ENCODE measurements at places on chromosomes 7 and 10.

- DNase-seq = no peak
Observed at GRCh38 chr7:113083816-113084495, 2.7 kb downstream of the GPR85 start.

GRCh38 chr10:67666416-67667034, 29.5 kb downstream of the CTNNA3 start:
- peak; percentile 31 for DNase-seq

- no peak for DNase-seq
Observed at GRCh38 chr10:29948881-29949355, 110.5 kb downstream of the JCAD start.

GRCh38 chr10:68502846-68503245, 24.5 kb downstream of the SLC25A16 start:
- no peak for DNase-seq

DNA sequence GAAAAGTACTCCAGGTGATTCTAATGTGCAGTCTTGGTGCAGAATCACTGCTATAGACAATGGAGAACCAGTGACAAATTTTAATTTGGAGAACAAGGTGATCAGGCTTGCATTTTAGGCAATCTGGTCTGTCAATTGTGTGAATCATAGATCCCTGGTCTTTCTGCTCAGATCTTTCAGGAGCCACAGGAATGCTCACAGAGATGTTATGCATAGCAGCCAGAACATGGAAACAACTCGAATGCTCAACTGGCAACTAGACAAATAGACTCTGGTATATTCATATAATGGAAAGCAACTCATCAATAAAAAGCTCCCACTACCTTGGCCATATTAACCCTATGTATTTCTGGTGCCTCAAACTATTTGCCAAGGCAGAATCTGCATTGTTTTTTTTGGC, 209.1 kb downstream of the PHF14 start:
- no peak for DNase-seq

GRCh38 chr7:50166997-50167965, 74.2 kb upstream of the ZPBP start:
- DNase-seq = no peak

DNA sequence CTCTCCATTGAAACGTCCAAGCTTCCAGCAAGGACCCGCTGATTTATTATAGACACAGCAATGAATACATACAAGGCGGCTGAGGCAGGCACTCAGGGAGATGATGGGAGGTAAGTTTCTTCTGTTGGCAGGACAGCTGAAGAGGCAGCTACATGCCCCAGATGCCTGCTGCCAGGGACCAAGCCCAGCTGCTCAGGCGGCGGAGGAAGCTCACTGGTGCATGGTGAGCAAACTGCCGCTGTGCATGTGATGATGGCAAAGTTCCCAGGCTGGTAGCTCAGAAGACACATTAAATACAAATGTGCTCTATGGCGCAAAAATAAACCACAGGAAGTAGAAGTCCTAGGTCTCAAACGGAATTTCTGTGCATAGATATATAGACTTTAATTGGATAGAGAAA, 2.3 kb downstream of the DNTT start:
- DNase-seq = no peak

DNA sequence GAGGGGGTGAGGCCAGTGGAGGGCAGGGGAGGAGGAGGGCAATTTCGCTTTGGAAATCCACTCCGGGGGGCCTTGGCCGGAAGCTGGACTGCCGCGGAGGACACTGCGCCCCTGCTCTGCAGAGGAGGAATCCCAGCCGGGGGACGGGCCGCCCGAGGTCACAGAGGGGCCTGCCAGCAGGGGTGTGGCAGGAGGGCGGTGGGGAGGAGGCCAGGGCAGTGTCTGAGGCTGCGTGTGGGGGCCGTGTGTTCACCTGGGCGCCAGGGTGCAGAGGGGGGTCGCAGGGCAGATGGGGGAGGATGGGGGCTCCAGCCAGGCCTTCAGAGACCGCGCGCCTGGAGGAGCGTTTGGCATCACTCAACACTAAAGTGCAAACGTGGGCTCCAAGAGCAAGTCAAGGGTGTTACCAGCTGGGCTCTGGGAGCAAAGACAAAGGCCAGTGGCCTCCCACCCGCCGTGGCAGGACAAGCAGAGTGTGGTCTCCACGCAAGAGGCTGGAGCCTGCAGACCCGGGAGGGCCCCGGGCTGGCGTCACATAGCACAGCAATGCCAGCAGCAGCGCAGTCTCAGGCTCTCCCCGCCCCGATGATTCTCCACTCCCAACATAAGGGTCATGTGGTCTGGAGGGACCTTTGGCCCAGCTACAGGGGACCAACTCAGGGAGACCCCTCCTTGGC, 45.3 kb upstream of the DNAJB6 start:
- no peak for DNase-seq

- no peak for DNase-seq
Observed at GRCh38 chr7:44263326-44264082, 61.9 kb downstream of the CAMK2B start.

DNA sequence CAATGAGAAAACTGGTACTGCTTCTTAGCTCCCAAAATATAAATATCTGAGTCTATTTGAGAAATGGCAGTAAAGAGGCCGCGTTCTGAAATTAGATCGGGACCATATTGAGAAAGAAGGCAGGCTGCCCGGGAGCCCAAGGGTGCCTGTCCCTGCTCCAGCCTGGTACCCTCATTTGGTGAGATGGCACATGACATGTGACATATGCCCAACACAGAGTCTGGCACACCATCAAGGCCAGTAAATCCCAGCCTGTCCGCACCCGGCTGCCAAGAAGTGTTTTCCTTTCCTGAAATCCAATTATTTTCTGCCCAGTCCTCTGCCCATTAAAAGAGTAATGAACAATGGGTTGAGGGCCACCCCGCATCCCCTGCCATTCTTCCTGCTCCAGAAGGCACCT, 66.4 kb downstream of the CDH23 start:
- no peak for DNase-seq

GRCh38 chr7:21028186-21028585, 241.5 kb upstream of the SP8 start:
- DNase-seq = no peak

- no peak for DNase-seq
Observed at GRCh38 chr10:75009426-75009825, 102.0 kb upstream of the SAMD8 start.

- DNase-seq = no peak
Observed at GRCh38 chr10:108990441-108990840, 932.9 kb downstream of the XPNPEP1 start.

DNA sequence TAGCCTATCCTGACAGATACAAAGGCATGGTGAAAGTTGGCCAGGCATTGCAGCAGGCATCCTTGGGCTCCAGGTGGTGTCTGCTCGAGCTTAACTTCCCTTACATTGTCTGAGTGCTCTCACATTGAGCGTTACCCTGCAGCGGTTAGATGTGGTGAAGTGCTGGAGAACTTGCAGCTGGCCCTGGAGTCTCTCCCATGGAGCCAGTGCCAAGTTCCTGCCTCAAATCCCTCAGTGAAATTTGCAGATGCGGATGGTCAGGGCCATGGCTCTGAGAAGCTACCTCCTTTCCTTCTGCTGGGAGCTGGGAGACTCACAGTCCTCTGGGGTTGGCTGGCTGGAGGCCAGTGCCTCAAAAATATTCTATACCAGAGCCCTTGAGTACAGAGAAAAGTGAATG, 3.3 kb upstream of the ZNF746 start:
- no peak for DNase-seq

GRCh38 chr7:5425507-5426225, 2.0 kb upstream of the TNRC18 start:
- DNase-seq = peak; percentile 84

DNA sequence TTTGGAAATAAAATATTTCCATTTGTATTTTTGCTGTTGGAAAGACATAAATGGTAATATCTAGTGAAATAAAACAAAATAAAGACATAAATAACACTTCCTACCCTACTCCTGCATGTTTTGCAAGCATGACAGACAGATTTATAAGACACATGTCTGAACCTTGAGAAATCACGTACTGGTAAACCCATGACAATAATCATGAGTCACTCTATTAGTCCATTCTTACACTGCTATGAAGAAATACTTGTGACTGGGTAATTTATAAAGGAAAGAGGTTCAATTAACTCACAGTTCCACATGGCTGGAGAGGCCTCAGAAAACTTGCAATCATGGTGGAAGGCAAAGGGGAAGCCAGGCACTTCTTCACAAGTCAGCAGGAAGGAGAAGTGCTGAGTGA, 942.2 kb downstream of the REEP3 start:
- no peak for DNase-seq

GRCh38 chr10:102246261-102246660, 929 bp downstream of the GBF1 start:
- no peak for DNase-seq

- no peak for DNase-seq
Observed at GRCh38 chr10:43361547-43362190, 9.8 kb upstream of the FXYD4 start.

- no peak for DNase-seq
Observed at GRCh38 chr10:2494399-2494798, 572.9 kb upstream of the PFKP start.

DNA sequence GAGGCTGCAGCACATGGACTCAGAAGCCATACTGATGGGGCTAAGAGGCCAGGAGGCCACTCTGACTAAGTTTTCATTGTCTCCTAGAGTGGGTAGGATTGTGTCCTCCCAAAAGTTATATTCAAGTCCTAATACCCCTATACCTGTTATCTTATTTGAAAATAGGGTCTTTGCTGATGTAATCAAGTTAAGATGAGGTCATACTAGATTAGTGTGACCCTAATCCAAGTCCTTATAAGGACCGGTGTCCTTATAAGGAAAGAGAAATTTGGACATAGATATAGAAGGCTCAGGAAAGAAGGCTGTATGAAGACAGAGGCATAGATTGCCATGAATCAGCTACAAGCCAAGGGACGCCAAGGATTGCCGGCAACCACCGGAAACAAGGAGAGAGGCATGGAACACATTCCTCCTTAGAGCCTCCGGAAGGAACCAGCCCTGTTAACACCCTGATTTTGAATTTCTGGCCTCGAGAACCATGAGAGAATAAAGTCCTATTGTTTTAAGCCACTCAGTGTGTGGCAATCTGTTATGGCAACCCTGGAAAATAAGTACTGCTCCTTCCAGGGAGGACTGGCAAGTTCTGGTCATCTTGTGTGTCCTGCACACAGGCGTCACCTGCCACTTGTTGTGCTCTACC, 157.0 kb downstream of the EMX2 start:
- DNase-seq = no peak

GRCh38 chr10:127346604-127347003, 150.2 kb upstream of the INSYN2A start:
- no peak for DNase-seq

- no peak for DNase-seq
Observed at GRCh38 chr7:100109521-100110163, 8.2 kb downstream of the AP4M1 start.

DNA sequence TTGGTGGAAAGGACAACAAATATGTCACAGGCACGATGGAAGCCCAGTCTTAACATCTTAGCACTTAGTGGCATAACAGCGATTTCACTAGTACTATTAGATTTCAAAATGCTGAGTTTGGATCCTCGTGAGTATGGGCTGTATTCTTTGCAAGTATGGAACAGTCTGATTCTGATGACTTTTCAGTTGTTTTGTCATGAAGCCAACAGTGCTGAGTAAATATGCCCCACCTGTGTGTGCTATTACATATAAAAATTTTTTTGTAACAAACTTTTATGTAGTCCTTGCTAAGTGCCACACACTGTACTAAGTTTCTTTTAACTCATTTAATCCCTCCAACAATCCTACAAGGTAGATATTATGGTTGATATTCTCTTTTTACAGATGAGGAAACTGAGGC, 30.8 kb downstream of the MTURN start:
- no peak for DNase-seq

DNA sequence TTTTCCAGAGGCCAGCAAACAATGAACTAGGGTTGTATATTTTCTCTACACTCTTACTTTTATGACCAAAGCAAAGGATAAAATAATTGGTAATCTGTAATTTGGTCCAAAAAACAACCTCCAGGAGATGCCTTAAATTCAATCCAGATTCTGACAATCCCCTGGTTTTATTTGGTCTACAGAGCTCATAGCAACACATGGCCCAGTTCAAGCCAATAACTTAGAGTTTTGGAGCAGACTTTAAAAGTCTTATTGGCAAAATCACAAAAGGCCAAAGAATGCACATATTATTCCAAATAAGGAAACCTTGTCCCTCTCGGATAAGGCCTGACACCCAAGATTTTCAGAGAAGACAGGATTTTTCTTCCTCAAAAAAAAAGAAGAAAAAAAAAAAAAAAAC, 51.9 kb downstream of the SORBS1 start:
- DNase-seq = no peak

DNA sequence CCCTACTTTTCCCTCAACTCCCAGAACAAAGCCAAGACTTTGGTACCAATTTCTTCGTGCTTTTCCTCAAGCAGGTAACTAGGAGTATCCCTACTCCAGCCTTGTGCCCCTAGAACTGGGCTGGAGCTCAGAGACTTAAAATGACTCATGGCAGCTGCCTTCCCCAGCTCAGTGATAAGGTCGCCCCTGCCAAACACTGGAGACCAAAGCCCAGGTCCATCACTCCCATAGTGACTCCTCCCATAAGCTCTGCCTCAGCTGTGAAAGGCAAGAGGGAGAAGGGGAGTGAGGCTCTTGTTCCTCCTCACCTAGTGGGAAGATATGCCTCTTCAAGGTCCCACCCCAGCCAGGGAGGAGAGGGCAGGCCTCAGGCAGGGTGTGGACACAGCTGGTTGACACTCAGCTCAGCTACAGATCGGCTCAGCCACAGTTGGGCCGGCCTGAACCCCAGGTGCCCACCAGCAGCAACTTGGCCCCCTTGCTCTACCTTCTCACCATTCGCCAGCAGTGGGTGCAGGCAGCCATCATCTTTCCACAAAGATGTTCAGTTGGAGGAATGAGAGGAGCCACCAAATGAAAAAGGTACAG, 13.8 kb upstream of the CYREN start:
- DNase-seq = no peak

GRCh38 chr10:46522295-46523118, 34.0 kb downstream of the GPRIN2 start:
- DNase-seq = no peak

GRCh38 chr10:5467634-5468255, 31.6 kb downstream of the CALML5 start:
- no peak for DNase-seq

GRCh38 chr7:133529861-133530260, 277.0 kb downstream of the EXOC4 start:
- no peak for DNase-seq

- no peak for DNase-seq
Observed at GRCh38 chr7:115332691-115333090, 410.8 kb downstream of the MDFIC start.

DNA sequence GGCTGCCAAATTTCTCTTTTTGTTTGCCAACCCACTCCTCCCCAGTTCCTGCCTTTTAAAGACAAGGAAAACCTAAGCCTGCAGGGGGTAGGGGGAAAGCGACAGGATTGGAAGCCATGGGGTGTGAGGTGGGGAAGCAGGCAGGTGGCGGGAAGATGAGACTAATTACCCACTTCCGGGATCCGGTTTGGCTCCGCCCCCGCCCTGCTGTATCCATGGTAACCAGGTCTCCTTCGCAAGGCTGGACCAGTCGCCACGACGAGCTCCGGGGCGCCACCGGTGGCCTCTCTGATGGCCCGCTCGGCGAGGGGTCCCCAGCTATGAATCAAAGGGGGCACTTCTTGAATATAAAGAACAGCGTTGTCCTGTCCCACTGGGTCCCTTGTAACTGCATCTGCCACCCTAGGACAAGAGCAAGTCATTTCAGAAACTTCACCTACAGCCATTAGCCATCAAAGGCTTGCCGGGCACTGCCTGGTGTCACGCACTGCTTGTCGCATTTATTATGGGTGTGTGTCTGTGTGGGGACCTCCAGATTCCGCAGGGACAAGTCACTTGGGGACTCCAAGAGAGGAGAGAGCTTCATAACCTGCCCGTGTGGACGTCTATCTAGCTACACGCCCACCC, 55.4 kb upstream of the LMTK2 start:
- peak; percentile 44 for DNase-seq
